ENCODE measurements at places on chromosomes 6 and 20.

GRCh38 chr6:110329348-110329713 lies 28.8 kb downstream of the METTL24 start:
- no peak for DNase-seq

DNA sequence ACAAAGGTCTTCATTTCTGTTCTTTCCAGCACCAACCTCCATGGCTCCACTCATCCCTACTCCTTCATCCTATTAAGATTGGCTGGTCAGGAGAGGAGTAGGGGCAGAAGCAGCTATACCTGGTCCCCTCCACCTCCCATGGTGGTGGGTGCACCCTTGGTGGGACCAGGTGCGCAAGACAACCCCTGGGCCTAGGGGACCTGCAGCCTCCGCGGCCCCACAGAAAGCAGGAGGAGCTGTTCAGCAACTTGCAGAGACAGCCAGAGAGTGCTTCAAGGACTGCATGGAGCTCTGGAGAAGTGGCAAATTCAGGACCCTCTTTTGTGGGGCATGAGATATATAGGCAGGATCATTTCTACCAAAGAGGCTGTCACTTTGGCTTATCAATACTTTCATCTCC lies 9.8 kb downstream of the ULBP2 start:
- DNase-seq: no peak

- DNase-seq: no peak
Observed at GRCh38 chr20:7355051-7355450, 585.2 kb downstream of the HAO1 start.

DNA sequence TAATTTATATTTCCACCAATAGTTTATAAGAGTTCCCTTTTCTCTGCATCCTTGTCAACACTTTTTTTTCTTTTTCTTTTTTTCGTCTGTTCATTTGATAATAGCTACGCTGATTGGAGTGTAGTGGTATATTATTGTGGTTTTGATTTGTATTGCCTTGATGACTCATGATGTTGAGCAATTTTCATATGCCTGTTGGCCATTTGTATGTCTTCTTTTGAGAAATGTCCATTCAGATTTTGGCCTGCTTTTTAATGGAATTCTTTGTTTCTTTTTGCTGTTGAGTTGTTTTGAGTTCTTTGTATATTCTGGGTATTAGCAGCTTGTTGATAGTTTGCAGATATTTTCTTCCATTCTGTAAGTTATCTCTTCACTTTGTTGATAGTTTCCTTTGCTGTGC lies 773.4 kb downstream of the KIF16B start:
- DNase-seq: no peak

DNA sequence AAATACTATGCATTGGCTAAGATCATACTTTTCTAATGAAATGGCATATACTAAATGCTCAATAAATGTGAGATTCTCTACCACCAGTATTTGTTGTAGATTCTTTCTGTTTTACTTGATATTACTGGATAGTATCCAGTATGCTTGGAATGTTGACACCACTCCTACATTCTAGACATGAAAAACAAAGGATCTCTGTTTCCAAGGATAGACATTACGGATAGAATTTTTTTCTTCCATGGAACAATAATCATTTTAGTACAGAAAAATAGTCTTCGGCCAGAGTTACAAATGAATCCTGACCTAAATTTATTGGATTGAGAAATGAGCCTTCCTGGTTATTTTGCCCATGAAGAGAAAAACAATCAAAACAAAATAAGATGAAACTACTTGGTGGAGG lies 258.2 kb upstream of the NT5E start:
- DNase-seq: peak; percentile 45

GRCh38 chr6:90464507-90464906 lies 122.4 kb downstream of the MAP3K7 start:
- no peak for DNase-seq

- DNase-seq: no peak
Observed at GRCh38 chr20:19115581-19115980, 96.9 kb upstream of the SLC24A3 start.

- DNase-seq: no peak
Observed at GRCh38 chr6:139474145-139475108, 100.0 kb upstream of the CITED2 start.

DNA sequence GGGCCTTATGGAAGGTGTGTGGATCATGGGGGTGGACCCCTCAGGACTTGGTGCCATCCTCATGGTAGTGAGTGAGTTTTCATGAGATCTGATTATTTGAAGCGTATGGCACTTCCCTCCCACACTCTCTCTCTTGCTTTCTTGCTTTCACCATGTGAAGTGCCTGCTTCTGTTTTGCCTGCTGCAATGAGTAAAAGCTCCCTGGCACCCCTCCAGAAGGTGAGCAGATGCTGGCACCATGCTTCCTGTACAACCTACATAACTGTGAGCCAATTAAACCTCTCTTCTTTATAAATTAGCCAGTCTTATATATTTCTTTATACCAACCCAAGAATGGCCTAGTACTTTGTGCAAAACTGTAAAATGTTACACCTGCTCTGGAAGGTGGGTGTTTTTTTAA lies 396.8 kb upstream of the HS3ST5 start:
- DNase-seq: no peak

DNA sequence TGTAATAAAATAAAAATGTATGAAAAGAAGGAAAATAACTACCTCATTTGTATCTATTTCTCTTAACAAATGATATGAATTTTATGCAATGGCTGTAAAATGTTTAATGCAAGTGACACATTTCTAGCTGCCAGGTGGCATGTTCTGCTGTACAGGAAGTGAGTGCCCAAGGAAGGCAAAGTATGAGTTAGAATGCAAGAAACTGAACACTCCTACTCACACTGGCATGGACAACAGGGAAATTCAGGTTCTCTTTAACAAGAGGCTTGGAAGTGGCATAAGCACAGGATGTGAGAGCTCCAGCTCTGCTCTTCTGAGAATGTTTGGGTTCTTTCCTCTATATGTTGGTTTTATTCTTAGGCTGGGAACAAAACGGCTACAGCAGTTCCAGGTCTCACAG lies 20.4 kb upstream of the LAMA4 start:
- no peak for DNase-seq

GRCh38 chr20:38624084-38624483 lies 22.5 kb downstream of the ARHGAP40 start:
- no peak for DNase-seq

DNA sequence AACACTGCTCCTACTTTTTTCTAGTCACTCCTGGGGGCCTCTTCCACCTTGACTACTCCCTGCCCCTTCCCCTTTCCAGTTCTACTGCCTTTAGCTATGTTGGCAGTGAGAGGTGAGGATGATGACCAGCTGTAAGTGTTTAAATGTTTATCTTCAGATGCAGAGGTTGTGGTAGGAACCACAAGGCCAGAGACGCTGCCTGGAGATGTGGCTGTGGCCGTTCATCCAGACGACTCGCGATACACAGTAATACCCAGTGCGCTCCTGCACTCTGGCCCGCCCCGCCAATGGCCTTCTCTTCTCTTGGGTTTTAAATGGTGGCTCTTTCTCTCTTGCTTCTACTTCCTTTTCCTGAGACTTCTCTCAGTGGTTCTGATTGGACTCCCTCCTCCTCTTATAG lies 4.6 kb downstream of the VARS2 start:
- no peak for DNase-seq

GRCh38 chr6:79071547-79071946 lies 6.5 kb downstream of the PHIP start:
- DNase-seq: no peak

DNA sequence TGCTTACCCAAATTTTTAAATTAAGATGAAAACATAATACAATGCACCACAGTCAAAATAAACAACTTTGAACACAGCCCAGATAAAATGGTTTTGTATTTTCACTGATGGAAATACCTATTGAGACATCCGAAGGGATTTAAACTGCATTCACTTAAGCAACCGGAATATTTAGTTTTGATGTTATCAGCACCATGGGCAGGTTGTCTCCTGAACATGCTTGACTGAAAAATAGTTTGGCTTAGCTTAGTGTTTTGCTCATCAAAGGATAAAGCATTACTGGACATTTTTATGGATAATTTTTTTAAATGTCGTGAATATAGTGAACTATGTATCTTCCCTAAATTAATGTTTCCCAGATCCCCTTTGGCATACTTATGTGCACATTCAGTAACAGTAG lies 177.5 kb downstream of the GJA1 start:
- DNase-seq: no peak

- no peak for DNase-seq
Observed at GRCh38 chr20:52779125-52779524, 193.0 kb upstream of the TSHZ2 start.

DNA sequence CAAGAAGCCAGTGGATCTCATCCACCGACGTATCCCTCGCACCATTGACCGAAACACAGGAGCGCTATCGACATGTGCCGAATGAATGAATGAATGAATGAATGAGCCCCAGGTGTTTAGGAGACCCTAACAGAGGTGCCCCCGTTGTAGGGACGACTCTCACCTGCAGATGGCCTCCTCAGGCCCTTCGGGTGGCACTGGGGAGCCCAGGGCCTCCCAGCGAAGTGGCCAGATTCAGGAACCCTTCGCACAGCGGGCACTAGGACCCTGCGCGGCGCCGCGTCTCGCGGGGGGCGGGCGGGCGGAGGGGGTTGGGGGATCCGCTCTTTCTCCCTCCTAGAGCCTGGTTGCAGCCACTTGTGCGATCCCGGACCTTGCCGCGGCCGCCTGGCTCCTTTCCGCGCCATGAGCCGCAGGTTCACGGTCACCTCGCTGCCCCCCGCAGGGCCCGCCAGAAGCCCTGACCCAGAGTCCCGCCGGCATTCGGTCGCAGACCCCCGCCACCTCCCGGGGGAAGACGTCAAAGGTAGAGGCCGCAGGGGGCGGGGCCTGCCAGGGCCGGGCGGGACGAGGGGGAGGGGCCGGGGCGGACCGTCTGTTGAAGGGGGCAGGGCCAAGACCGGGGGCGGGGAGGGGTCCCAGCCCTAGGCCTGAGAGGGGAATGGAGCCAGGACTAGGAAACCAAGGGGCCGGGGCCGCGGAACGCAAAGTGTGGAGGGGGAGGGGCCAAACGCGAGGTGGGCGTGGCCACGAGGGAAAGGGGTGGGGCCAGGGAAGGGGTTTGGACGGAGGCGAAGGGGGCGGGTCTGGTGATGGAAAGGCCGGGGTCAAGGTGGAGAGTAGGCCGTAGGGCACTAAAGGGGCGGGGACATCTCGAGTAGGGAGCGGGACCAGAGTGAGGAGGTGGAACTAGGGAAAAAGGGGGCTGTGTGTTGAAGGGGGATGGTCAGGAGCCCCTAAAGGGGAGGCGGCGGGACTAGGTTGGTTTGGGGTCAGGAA lies 7.4 kb upstream of the SLC12A5 start:
- no peak for DNase-seq

GRCh38 chr20:51750037-51750769 lies 18.0 kb downstream of the ATP9A start:
- DNase-seq: peak; percentile 78

GRCh38 chr6:70210462-70210861 lies 92.4 kb downstream of the COL9A1 start:
- DNase-seq: no peak

DNA sequence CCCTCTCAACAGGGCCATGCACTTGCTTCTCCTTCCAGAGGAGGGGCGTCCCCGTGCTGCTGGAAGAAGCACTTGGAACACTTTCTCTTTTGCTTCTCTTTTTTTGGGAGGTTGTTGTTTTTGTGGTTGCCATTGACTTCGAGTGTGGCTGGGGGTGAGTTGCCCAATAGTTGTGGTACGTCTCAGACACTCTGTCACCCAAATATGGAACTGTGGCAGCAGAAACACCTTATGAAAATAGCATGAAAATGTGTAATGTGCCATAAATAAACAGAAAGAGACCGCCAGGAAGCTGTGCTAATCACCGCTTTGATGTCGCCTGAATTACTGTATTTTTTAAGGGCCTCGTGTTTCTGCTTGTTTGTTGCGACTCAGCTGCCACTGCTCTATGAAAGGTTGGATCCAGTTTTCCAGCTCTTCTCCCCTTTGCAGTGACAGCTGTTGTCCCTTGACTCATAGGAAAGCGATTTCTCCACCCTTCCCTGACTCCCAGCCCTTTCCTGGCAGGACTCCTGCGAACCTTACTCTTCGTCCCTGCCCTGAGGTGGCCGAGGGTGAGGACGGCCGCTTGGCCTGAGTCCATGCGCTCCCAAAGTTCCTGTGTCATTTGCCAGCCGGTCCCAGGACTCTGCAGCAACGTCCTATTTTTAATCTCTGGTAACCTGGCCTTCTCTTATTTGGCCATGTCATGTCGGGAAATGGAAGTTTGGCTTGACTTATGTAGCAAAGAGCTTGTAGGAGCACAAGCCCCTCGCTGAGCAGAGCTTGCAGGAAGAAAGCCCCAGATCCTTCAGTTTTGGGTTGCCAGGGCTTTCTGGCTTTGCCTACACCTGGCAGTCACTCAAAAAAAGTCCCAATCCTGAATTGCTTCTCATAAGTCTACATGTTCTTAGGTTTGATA lies 694.6 kb downstream of the QKI start:
- no peak for DNase-seq

GRCh38 chr6:51839726-51840374 lies 247.6 kb downstream of the PKHD1 start:
- no peak for DNase-seq

- DNase-seq: no peak
Observed at GRCh38 chr20:59526242-59527225, 77.8 kb upstream of the PHACTR3 start.

DNA sequence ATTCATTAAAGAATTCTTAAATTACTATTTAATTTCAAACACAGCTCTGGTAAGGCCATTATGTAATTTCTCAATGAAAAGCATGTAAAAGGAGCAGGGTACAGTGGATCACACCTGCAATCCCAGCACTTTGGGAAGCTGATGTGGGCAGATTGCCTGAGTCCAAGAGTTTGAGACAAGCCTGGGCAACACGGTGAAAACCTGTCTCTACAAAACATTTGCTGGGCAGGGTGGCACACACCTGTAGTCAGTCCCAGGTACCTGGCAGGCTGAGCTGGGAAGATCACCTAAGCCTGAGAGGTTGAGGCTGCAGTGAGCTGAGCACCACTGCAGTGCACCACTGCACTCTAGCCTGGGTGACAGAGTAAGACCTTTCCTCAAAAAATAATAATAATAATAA lies 37.4 kb downstream of the MDN1 start:
- DNase-seq: no peak

GRCh38 chr6:33391922-33392594 lies 435 bp downstream of the KIFC1 start:
- no peak for DNase-seq

- no peak for DNase-seq
Observed at GRCh38 chr20:24468401-24469115, 871 bp upstream of the SYNDIG1 start.

DNA sequence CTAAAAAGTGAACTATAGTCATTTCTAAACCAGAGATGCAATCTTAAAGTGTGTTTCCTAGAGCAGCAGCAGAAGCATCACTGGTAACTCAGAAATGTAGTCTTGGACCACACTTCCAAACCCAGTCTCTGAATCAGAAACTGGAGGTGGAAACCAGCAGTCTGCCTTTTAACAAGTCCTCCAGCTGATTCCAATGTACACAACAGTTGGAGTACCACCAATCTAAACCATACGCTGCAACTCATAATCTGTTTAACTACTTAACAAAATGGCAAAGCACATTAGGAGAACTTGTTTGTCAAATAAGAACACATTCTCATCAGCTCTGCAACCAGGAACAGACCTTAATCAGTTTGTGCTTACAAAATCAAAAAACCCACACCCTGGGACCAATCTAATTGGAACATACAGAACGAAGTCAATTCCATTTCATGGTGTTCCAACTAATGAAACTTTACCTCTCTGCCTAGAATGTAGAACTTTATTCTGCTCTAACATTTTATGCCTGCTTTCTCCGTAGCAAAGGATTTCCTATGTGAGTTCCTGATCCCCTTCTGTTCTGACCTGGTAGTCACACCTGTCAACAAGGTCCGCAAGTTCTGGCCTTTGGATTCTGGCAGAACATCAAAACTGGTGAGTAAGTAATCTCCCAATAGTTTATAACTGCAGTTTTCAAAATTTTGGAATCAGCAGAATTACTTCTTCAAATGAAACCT lies 390.4 kb downstream of the HTR1B start:
- no peak for DNase-seq
